Kidney (tissue), 22 donors: ENCODE measurements at places on chromosomes 11 and 22.

GRCh38 chr11:92850296-92850826 is 119.1 kb upstream of the MTNR1B start:
- no peak for DNase-seq

DNA sequence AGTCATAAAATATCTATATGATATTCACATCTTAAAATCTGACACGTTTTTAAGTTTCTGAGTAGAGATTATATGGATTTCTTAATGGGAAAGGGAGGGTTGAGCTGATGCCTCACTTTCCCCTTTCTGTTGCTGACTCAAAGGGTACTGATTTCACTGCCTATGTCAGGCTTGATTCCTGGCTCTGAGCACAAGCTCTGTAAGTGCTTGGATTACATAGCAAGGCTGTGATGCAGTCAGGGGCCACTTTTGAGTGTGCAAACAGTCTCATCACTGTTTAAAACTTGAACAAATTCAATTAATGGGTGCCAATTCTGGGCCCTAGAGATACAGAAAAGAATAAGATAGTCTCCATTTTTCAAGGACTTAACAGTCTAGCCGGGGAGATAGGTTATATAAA is 14.4 kb downstream of the ATXN10 start:
- no peak for DNase-seq

DNA sequence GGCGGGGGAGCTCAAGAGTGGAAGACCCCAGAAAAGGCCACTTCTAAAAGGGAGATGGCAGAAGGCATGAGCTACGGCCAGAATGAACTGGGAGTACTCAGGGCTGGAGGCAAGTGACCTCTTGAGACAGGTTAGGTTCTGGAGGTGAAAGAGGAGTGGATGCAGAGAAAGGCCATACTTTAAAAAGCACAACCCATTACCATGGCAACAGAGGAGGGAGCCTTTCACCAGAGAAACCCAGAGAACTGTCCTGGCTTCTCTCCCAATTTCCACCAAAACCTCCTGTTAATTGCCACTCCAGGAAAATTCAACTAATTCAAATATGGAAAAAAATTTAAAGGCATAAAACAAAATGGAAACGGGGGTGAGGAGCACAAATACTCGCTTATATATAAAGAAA is 15.8 kb downstream of the A4GALT start:
- no peak for DNase-seq

- no peak for DNase-seq
Measured at GRCh38 chr11:3954448-3955298, 99.2 kb downstream of the STIM1 start.

- peak; percentile 17 for DNase-seq
Measured at GRCh38 chr11:119567688-119568582, 145.0 kb upstream of the THY1 start.

DNA sequence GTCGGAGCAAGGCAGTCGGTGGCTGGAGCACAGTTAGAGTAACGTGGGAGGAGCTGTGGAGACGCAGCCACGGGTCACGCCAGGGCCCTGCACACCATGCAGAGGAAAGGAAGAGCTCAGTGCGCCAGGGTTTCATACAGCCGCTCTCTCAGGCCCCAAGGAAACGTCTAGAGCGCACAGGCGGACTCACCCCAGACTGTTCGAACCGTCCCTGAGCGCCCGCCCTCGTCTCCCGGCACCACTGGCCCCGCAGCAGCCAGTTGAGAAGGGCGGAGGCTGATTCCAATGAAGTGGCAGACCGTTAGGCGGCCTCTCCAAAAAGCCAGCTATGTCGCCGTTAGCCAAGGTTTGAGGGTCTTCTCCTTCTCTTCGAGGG is 483 bp upstream of the HYLS1 start:
- peak; percentile 72 for DNase-seq

DNA sequence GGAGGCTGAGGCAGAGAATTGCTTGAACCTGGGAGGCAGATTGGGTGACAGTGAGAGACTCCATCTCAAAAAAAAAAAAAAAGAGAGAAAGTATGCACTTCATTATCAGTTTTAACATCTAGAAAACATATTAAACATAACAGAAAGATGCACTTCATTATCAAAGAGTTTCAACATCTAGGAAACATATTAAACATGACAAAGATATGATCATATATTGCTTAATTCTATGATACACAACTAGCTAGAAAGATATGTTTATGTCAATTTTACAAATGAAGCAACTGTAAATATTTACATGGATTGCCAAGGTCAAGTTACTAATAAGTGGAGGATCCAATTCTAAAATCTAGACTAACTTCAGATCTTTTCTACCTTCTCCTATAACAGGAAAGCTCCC is 50.4 kb upstream of the CTSC start:
- DNase-seq: no peak

GRCh38 chr22:31637891-31638618 is 24.0 kb downstream of the PISD start:
- DNase-seq: no peak

DNA sequence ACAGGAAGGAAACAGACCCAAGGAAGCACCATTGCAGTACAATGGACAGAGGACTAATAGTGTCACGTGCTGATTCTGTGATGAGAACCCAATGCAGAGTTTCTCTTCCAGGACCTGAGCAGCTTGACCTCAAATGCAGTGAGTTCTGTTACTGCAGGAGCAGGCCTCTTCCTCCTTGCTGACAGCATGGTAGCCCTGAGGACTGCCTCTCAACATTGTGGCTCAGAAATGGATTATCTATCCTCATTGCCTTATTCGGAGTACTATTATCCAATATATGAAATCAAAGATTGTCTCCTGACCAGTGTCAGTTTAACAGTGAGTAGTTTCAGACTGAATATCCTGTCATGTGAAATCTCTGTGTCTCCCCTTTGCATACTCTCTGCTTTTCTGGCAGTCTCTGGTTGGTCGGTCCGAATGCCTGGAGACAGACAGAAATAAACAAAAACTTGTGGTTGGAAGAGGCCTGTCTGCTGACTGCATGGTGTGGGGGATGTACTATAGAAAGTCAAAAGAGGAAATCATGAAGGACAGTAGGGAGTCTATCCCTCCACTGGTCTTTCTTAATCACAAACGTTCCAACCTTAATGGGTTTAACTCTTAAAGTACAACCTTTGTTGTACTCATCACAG is 6.9 kb upstream of the MS4A14 start:
- DNase-seq: no peak

GRCh38 chr11:110096496-110096895 is 3.3 kb downstream of the ZC3H12C start:
- no peak for DNase-seq

DNA sequence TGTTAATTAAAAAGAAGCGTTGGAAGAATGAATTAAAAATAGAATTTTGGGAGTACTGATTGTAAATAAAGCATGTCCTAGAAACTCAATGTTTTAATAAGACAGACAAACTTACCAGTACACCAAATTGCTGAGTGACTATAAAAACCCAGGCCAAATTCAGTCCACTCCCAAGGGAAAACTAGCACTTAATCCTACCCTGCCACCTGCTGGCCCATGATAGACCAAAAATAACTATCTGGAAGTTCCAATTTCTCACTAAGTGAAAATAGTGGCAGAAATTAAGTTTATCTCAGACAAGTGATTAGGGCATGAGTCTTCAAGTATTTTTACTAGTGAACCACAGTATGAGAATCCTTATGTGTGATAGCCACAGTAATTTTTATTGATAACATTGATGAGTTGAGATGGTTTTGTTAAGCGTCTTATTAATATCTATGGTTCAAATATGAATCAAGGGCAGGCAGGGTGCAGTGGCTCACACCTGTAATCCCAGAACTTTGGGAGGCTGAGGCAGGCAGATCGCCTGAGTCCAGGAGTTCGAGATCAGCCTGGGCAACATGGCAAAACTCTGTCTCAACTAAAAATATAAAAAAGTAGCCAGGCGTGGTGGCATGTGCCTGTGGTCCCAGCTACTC is 9.8 kb upstream of the DDX10 start:
- peak; percentile 42 for DNase-seq
